ENCODE measurements at places on chromosomes 11 and 22.

DNA sequence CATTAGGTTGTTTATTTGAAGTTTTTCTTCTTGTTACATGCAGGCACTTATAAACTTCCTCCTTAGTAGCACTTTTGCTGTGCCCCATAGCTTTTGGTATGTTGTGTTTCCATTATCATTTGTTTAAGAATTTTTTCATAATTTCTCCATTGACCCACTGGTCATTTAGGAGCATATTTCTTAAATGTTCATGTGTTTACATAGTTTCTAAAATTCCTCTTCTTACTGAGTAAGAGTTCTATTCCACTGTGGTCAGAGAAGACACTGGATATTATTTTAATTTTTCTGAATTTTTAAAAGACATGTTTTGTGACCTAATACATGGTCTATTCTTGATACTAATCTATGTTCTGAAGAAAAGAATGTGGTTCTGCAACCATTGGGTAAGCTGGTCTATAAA, 333.0 kb downstream of the DDX10 start:
- no peak for DNase-seq

DNA sequence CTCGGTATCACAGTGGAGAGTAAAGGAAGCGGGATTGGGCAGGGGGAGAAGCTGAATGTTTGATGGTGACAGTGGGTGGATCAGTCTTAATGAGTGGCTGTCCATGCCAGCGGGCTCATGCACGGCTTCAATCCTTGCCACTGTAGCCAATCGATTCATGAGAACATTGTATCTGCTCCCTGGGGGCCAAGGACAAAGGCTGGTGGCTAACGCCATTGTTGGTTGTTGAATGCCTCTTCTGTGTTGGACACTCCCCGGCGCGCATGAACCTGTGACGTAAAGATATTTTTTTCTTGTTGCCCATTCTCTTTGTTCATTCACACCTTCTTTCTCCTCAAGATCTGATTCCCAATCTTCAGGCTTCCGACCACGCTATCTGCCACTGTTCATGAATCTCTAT, 20.9 kb upstream of the ATXN10 start:
- peak; percentile 15 for DNase-seq

DNA sequence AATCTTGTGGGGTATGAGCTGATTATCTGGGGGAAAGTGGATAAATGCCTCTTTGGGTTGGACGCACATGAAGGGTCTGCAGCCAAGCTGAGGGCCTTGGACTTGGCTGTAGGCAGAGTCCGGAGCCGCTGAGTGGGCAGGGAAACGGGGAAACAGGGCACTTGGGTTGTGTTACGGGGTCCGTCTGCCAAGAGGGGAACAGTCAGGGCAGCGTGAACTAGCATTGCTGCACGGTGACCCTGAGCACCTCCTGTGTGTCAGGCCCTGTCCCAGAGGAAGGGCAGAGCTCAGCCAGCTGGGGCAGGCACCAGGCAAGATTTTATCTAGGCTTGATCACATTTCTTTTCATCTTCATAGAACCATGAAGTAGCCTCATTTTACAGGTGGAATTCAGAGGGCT, 11.9 kb downstream of the FAM83F start:
- no peak for DNase-seq

GRCh38 chr11:67369801-67370284, 3.6 kb downstream of the CLCF1 start:
- DNase-seq = no peak

DNA sequence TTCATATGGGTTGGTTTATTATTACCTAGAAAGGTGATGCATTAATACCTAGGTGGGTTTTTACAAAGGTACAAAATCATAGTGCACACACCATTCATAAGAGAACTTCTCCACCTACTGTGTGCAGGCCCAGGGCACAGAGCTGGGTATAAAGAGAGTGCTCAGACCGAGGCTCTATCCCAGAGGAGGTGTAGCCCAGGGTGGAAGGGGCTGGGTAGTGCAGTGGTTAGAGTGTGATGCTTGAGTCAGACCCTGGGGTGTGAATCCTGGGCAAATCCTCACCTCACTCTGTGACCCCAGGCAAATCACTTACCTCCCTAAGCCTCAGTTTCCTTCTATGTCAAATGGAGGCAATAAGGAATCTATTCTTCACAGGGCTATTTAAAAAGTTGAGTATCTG, 32.2 kb downstream of the PARVG start:
- DNase-seq = peak; percentile 24

GRCh38 chr11:93053864-93054263, 84.4 kb downstream of the MTNR1B start:
- DNase-seq = no peak

DNA sequence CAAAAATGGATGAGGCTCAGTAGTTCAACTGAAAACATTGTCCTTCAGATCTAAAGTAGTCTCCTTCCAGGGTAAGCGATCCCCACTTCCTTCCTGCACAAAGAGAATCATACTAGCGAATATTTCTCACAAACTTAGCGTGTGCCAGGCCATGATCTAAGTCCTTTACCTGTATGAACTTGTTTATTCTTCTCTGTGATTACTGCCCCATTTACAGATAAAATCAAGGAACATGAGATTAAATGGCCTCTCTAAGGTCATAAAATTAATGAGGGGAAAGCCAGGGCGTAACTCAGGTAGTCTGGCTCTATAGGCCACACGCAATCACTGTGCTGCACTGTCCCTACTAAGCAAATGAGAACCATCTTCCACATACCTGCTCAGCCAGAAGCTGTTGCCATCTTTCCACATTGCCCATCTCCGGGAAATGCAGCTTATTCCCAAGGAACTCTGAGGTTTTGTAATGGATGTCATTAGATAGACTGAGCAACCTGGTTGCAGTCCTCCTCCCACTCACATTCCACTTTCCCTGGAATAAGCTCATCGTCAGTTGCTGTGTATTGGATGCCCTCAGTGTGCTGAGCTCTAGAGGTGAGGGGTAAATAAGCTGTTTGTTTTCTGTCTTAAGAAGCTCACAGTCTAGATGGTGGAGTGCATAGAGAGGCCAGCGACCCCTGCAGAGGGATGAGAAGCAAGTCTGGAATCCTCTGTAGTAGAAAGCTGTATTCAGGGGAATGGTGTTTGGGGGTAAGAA, 146.3 kb downstream of the SNX19 start:
- no peak for DNase-seq

- no peak for DNase-seq
Observed at GRCh38 chr11:57979532-57980079, 44.1 kb upstream of the OR9Q1 start.

DNA sequence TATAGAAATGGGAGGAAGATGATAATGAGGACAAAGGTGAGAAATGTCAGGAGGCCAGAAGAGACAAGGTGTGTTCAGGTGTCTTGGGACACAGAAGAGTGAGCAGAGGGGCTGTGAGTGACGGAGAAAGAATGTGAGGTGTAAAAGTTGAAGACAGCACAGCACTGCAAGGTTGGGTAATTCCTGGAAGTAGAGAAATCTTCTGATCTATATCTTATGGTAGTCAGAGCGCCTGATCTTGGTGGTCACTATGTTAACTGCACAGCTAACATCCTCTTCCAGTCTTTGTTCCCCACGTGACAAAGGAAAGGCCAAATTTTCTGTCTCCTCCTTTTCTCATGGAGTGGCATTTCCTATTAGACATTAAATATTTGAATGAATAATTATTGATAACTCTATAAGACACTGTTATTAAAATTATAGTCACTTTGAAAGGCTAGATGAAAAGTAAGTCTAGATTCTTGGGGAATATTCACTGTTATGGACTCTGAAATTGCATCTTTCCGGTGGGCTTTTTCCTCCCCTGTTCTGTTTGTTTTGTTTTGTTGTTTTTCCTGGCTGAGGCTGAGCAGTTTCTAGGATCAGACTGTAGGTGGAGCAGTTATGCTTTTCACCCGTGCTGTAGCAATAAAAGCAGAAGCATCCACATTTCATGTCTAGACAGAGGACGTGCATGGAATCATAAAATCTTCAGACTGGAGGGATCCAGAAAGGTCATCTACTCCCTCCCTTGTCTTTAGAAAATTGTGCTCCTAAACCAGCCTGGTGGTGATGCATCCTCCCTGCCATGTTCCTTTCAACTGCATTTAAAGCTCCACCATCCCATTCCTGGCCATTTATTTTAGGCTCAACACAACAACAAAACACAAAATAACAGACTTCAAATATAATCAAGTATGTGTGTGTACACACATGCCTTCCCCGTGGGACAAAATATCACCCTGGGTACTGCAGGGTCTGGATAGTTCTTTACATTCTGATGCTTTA, 26.6 kb downstream of the SC5D start:
- DNase-seq = no peak

- no peak for DNase-seq
Observed at GRCh38 chr11:45320371-45320770, 34.2 kb upstream of the SYT13 start.

GRCh38 chr11:28838741-28839140, 730.6 kb downstream of the METTL15 start:
- no peak for DNase-seq

- no peak for DNase-seq
Observed at GRCh38 chr11:61061081-61061826, 41.0 kb upstream of the CD5 start.

GRCh38 chr22:31692186-31692886, 30.3 kb upstream of the PISD start:
- DNase-seq = no peak

- DNase-seq = no peak
Observed at GRCh38 chr22:35523167-35523947, 17.3 kb upstream of the RASD2 start.

- no peak for DNase-seq
Observed at GRCh38 chr22:29948385-29948769, 65.4 kb downstream of the MTMR3 start.

- peak; percentile 24 for DNase-seq
Observed at GRCh38 chr11:131685206-131685605, 314.8 kb downstream of the NTM start.
